SJSA1 (cell line): ENCODE measurements at places on chromosomes 3 and 15. TPM values are rescaled to one million over a fixed set of nuclear protein-coding genes. Genes with fewer than 3 reads are reported as not detected.

The SLC28A2 gene
- total RNA-seq, result not detected in 2 replicates

The NR2F2 gene
- 9.8 and 14.0 TPM in 2 replicates for total RNA-seq

The GOLGA8N gene
- 1.9 and 2.5 TPM in 2 replicates for total RNA-seq

The XXYLT1 gene
- total RNA-seq, result 27.2 and 44.4 TPM in 2 replicates

The MASP1 gene
- total RNA-seq, result 2.1 and 2.3 TPM in 2 replicates

The BBX gene
- total RNA-seq, result 34.2 and 42.0 TPM in 2 replicates

The DUSP7 gene
- 7.9 and 13.3 TPM in 2 replicates for total RNA-seq

The PCSK6 gene
- total RNA-seq, result 0.44 and 1.7 TPM in 2 replicates

The ALPK3 gene
- total RNA-seq, result 0.03 TPM in 1 of 2 replicates, not detected in the other

- H3K4me1 ChIP-seq, result no peaks in the 10 kb centered on the region; the same call in 1 of the 2 replicates
- H3K36me3 ChIP-seq, result peaks cover 30% of the 10 kb centered on the region
- H3K27me3 ChIP-seq, result no peaks in the 10 kb centered on the region
- no peak overlapping the region for H3K4me3 ChIP-seq
- DNase-seq, result no peak
Measured at GRCh38 chr15:25422021-25422420, 16.8 kb downstream of the UBE3A start.

GRCh38 chr3:141011997-141012262 is 39.2 kb upstream of the SPSB4 start:
- H3K27ac ChIP-seq, result no peak overlapping the region
- DNase-seq, result no peak
- no peaks in the 10 kb centered on the region for H3K4me1 ChIP-seq
- no peaks in the 10 kb centered on the region; the same call in 1 of the 2 replicates for H3K27me3 ChIP-seq
- no peaks in the 10 kb centered on the region for H3K36me3 ChIP-seq
- no peak overlapping the region for H3K4me3 ChIP-seq

DNA sequence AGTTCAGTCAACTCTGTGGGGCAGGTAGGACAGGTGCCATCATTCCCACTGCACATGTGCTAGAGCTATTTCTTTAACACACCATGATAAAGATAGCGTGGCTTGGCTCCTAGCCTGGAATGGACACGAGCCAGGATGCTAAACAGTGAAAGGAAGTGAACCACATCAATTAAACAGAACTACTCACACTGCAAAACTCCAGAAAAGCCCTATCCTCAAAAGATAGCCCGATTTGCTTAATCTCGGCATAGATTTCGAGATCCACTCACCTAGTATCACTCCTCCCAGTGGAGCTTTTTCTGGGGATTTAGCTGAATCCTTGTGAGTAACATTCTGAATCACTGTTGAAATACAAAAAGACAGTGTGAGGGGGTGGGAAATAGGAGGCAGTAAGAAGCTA is 118.0 kb downstream of the ABI3BP start:
- H3K27ac ChIP-seq, result no peak overlapping the region
- no peaks in the 10 kb centered on the region for H3K27me3 ChIP-seq
- no peaks in the 10 kb centered on the region for H3K36me3 ChIP-seq

- H3K4me3 ChIP-seq, result no peak overlapping the region
- H3K4me1 ChIP-seq, result peaks cover 3% of the 10 kb centered on the region
- H3K36me3 ChIP-seq, result no peaks in the 10 kb centered on the region
- H3K27me3 ChIP-seq, result no peaks in the 10 kb centered on the region
- DNase-seq, result no peak
Measured at GRCh38 chr15:47796830-47797229, 79.5 kb downstream of the SEMA6D start.

DNA sequence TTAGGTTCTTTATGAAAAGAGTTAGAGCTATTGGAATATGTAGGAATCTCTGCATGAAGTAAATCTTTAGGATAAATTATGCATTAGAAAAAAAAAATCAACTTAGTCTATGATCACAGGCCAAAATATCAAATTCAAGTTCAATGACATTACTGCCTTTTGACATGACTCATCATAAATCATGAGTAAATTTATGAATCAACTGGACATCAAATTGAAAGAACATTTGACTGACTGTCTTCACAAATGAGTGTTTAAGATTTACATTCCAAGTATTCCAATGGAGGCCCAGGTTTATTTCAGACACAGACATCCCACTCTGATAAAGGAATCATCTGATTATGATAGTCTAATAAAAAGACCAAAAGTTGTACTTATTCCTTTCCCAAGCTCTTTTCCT is 192.8 kb upstream of the TTC14 start:
- DNase-seq, result no peak
- no peak overlapping the region for H3K27ac ChIP-seq
- H3K4me1 ChIP-seq, result no peaks in the 10 kb centered on the region
- no peaks in the 10 kb centered on the region for H3K36me3 ChIP-seq

DNA sequence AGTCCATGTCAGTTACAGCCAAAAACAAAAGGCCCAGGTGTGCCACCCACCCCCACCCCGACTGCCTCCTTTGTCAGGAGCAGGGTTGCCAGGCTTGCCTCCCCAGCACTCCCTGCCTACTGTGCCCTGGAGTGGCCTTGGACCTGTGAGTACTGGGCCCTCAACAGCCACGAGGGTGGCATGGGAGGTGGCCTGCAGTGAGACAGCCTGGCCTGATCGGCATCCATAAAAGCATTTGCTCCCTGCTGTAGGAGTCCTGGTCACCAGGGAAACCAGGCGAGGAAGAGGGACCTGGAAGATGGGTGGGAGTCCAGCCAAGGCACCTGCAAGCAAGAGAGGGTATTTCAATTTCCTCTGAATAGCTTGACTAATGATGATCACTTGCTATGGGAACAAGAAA is 56.4 kb upstream of the KCNMB2 start:
- no peak overlapping the region for H3K27ac ChIP-seq
- no peak overlapping the region for H3K4me3 ChIP-seq
- H3K36me3 ChIP-seq, result no peaks in the 10 kb centered on the region
- no peaks in the 10 kb centered on the region for H3K27me3 ChIP-seq
- no peak for DNase-seq
- H3K4me1 ChIP-seq, result no peaks in the 10 kb centered on the region

DNA sequence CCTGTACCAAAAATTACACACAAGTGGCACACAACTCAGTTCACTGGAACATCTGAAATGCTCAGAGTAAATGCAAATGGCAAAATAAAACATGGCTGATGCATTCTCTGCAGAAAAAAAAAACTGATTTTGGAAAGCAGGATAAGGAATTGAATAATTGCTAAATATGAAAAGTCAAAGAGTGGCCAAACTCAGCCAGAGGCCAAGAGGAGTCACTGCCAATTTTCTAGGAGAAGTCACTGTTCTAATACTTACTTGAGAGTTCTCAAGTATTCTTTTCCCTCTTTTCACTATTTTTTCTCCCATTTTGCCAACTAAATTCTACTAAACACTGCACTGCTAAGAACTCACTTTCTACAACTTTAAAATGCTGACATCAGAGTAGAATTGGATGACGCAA is 1018.6 kb downstream of the TUSC7 start:
- DNase-seq, result no peak
- H3K27ac ChIP-seq, result no peak overlapping the region
- H3K36me3 ChIP-seq, result no peaks in the 10 kb centered on the region
- H3K4me3 ChIP-seq, result no peak overlapping the region

DNA sequence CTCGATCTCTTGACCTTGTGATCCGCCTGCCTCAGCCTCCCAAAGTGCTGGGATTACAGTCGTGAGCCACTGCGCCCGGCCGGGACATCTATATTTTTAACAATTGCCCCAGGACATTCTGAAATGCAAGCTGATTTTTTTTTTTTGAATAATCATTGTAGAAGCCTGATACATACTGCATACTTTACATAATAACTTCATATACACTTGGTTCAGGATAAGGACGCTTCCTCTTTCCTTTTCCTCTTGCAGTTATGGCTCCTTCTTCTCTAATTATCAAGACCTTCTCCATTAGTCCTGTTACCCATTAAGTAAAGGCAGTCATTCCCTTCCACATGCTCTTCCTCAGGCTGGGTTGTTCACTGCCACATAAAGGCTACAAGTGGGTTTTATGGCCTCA is 58.3 kb downstream of the SLCO3A1 start:
- H3K4me3 ChIP-seq, result no peak overlapping the region
- no peaks in the 10 kb centered on the region for H3K36me3 ChIP-seq
- H3K4me1 ChIP-seq, result no peaks in the 10 kb centered on the region
- no peaks in the 10 kb centered on the region for H3K27me3 ChIP-seq

- no peak overlapping the region for H3K27ac ChIP-seq
- no peak for DNase-seq
- H3K36me3 ChIP-seq, result no peaks in the 10 kb centered on the region
Measured at GRCh38 chr15:34783991-34784390, 11.4 kb downstream of the ACTC1 start.

GRCh38 chr3:63966007-63966406 is 53.8 kb upstream of the SCAANT1 start:
- no peak for DNase-seq
- H3K27ac ChIP-seq, result no peak overlapping the region
- H3K27me3 ChIP-seq, result no peaks in the 10 kb centered on the region
- H3K4me3 ChIP-seq, result no peak overlapping the region
- no peaks in the 10 kb centered on the region; the same call in 1 of the 2 replicates for H3K36me3 ChIP-seq

GRCh38 chr15:40549894-40550293 is 14.9 kb downstream of the CCDC32 start:
- H3K36me3 ChIP-seq, result peaks cover 49% of the 10 kb centered on the region
- DNase-seq, result no peak
- no peak overlapping the region for H3K4me3 ChIP-seq
- H3K27me3 ChIP-seq, result no peaks in the 10 kb centered on the region
- H3K27ac ChIP-seq, result no peak overlapping the region
- no peaks in the 10 kb centered on the region for H3K4me1 ChIP-seq

DNA sequence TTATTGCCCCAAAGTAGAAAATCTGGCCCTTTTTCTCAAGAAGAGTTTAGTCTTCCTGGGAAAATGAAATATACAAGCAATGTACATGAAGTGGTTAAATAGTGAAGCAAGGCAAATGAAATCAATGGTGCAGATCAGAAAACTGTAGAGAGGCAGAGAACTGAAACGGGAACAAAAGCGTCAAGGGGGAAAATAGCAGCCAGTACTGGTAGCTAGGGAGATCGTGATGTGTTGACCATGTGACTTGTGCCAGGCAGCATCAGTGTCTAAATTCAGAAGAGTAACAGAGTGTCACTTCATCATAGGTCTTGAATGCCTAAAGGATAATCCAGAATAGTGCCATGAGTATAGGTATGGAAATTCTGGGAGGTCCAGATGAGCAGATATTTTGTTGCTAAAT is 163.1 kb downstream of the CHL1 start:
- DNase-seq, result no peak
- no peaks in the 10 kb centered on the region for H3K27me3 ChIP-seq
- H3K4me3 ChIP-seq, result no peak overlapping the region
- no peak overlapping the region for H3K27ac ChIP-seq
- H3K36me3 ChIP-seq, result no peaks in the 10 kb centered on the region
- H3K4me1 ChIP-seq, result no peaks in the 10 kb centered on the region

DNA sequence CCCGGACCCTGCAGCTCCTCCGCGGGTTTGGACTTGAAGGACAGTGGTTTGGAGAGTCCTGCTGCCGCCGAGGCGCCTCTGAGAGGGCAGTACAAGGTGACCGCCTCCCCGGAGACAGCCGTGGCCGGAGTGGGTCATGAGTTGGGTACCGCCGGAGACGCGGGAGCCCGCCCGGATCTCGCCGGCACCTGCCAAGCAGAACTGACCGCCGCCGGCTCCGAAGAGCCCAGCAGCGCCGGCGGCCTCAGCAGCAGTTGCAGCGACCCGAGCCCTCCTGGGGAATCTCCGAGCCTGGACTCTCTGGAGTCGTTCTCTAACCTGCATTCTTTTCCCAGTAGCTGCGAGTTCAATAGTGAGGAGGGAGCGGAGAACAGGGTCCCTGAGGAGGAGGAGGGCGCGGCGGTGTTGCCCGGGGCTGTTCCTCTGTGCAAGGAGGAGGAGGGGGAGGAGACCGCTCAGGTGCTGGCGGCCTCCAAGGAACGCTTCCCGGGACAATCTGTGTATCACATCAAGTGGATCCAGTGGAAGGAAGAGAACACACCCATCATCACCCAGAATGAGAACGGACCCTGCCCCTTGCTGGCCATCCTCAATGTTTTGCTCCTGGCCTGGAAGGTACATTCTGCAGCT is 634 bp downstream of the MINDY2 start:
- H3K4me1 ChIP-seq, result peaks cover 12% of the 10 kb centered on the region
- no peaks in the 10 kb centered on the region for H3K27me3 ChIP-seq
- no peak for DNase-seq
- 0 out of 2 replicates have a peak overlapping the region, but pooled peaks have one; percentile 36 for H3K27ac ChIP-seq

DNA sequence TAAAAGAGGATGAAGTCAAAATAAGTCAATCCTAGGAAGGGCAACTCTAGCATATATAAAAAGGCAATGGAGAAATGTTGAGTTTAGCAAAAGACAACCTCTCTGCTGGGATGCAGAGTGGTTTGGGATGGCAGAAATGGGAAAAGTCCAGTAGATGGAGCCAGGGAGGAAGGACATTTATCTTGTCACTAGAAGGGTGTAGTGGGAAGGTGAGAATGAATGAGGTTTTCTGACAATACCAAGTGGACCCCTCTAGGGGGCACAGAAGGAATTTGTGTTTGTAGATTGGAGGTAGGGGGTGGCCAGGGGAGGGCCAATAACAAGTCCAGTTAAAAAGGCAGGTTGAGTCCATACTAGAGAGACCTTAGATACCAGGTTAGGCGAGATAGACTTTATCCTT is 80.0 kb downstream of the THSD4 start:
- no peaks in the 10 kb centered on the region for H3K4me1 ChIP-seq
- no peak overlapping the region for H3K27ac ChIP-seq
- no peaks in the 10 kb centered on the region for H3K27me3 ChIP-seq

- H3K4me1 ChIP-seq, result peaks cover 10% of the 10 kb centered on the region
- H3K27me3 ChIP-seq, result peaks cover 4% of the 10 kb centered on the region; the same call in 1 of the 2 replicates
- H3K27ac ChIP-seq, result no peak overlapping the region
- H3K4me3 ChIP-seq, result no peak overlapping the region
- no peaks in the 10 kb centered on the region for H3K36me3 ChIP-seq
Measured at GRCh38 chr15:70535071-70535954, 228.0 kb downstream of the UACA start.

GRCh38 chr3:161038725-161039124 is 66.4 kb downstream of the B3GALNT1 start:
- no peaks in the 10 kb centered on the region for H3K27me3 ChIP-seq
- DNase-seq, result no peak
- H3K4me3 ChIP-seq, result no peak overlapping the region
- H3K4me1 ChIP-seq, result peaks cover 40% of the 10 kb centered on the region
- no peaks in the 10 kb centered on the region for H3K36me3 ChIP-seq

DNA sequence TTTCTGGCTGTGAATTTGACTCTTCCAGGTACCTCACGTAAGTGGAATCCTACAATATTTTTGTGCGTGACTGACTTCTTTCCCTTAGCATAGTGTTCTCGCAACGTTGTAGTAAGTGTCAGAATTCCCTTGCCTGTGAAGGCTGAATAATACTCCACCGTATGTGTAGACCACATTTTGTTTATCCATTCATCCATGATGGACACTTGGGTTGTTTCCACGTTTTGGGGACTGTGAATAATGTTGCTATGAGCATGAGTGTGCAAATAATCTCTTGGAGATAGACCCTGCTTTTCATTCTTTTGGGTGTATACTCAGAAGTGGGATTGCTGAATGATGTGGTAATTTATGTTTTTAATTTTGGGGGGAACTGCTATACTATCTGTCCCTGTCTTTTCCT is 82.2 kb downstream of the APBA2 start:
- no peak for DNase-seq
- H3K36me3 ChIP-seq, result no peaks in the 10 kb centered on the region
- H3K4me1 ChIP-seq, result peaks cover 45% of the 10 kb centered on the region
- H3K4me3 ChIP-seq, result no peak overlapping the region
